PC-3 (cell line): ENCODE measurements at places on chromosomes 6 and 20. TPM values are rescaled to one million over a fixed set of nuclear protein-coding genes. Genes with fewer than 3 reads are reported as not detected.
A peak's percentile ranks its signal among the peaks of the same experiment; 100 is the strongest.

- no peaks in the 10 kb centered on the region for H3K27me3 ChIP-seq
- H3K4me3 ChIP-seq: no peak overlapping the region
- no peak overlapping the region for H3K27ac ChIP-seq
- no peak for DNase-seq
Measured at GRCh38 chr6:73011945-73012344, 213.4 kb downstream of the KHDC1L start.

DNA sequence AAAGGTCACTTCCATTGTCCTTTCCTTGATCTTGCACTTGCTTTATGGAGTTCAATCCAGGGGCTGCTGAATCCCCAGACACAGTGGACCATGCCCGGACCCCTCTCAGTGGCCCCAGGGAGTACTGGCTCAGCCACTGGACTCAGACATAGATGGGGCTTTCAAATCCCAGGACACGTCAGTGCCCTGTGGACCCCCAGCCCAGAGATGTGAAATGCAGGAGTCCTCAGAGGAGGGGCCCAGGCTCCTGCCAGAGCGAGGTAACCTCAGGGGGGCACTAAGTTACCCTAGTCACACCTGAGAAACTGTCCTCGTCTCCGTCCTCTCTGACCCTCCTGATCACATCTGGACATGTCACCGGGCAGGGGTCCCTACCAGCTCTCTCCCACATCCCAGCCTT, 18.7 kb upstream of the APMAP start:
- no peaks in the 10 kb centered on the region for H3K36me3 ChIP-seq
- no peaks in the 10 kb centered on the region for H3K27me3 ChIP-seq
- no peaks in the 10 kb centered on the region for H3K4me1 ChIP-seq
- H3K4me3 ChIP-seq: no peak overlapping the region
- no peak overlapping the region for H3K27ac ChIP-seq

GRCh38 chr20:57695012-57695411, 14.8 kb downstream of the PMEPA1 start:
- DNase-seq: peak; percentile 99
- H3K4me3 ChIP-seq: no peak overlapping the region
- peaks cover 13% of the 10 kb centered on the region for H3K36me3 ChIP-seq
- peaks cover 87% of the 10 kb centered on the region for H3K4me1 ChIP-seq
- H3K27ac ChIP-seq: peak overlapping the region; percentile 90

DNA sequence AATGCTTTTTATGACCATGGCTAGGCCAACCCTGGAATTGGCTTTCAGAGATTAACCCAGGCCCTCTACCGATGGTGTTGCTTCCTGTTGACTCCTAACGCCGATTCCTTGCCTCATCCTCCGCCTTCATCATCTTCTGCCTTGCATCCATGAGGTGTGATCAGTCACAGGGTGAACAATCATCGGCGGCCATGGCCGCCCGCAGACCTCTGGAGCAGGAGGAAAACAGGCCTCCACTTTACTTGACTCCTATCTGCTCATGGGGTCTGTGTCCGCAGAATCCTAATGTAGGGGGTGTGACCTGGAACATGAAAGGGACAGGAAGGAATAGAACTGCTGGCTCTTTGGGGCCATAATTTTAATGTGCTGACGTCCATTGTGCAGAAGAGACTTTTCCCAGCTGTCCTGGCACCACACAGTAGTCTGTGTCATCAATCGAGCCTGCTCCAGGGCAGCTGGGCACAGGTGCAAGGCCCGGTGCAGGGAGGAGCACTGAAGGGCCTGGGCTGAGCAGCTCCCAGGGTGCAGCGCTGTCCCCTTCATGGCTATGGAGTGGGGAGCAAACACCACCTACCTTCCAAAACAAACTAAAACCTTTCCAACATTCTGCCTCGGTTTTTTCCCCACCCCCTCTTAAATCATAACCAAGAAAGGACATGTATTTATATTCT, 8.0 kb downstream of the SLC22A3 start:
- DNase-seq: no peak
- no peak overlapping the region for H3K4me3 ChIP-seq
- H3K27ac ChIP-seq: no peak overlapping the region
- H3K27me3 ChIP-seq: no peaks in the 10 kb centered on the region
- H3K36me3 ChIP-seq: no peaks in the 10 kb centered on the region

GRCh38 chr6:73656531-73657145, 2.8 kb upstream of the SLC17A5 start:
- peak overlapping the region; percentile 76 for H3K27ac ChIP-seq
- DNase-seq: peak; percentile 71
- no peaks in the 10 kb centered on the region for H3K36me3 ChIP-seq
- H3K4me3 ChIP-seq: 0 out of 2 replicates have a peak overlapping the region, but pooled peaks have one; percentile 4

GRCh38 chr20:17470521-17470920, 60.7 kb downstream of the BFSP1 start:
- peaks cover 54% of the 10 kb centered on the region for H3K27me3 ChIP-seq
- no peaks in the 10 kb centered on the region for H3K4me1 ChIP-seq
- no peak overlapping the region for H3K27ac ChIP-seq

The BCL2L1 gene
- 260 and 277 TPM in 2 replicates for total RNA-seq

DNA sequence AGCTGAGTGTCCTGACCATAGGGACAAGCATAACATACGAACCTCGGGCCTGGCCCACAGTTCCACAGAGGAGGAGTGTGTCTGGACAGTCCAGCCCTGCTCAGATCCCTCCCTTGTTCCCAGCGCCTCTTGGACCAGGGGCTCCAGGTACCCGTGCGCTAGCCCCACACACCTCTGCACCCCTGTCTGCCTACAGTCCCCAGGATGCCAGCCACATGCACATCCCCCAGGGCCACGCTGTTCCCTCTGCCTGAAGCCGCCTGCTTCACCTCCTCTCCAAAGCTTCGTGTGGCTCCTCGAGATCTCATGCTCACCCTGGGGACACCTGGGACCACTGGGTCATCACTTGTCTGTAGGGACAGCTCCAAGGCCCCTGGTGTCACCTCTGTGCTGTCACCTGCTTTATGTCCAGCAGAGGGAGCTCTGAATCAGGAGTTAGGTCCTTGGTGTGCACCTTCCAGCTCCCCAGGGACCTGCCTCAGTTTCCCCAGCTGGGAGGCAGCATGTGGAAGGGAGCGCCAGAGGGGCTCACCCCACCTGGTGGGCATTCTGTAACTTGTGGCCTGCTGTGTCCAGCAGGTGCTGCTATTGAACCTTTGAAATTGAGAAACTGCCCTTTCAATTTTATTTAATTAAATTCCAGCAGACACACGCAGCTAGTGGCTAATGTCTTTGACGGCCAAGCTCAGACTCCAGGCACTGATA, 7.3 kb upstream of the YTHDF1 start:
- H3K27ac ChIP-seq: no peak overlapping the region
- DNase-seq: peak; percentile 61
- H3K4me3 ChIP-seq: no peak overlapping the region
- no peaks in the 10 kb centered on the region for H3K36me3 ChIP-seq
- H3K4me1 ChIP-seq: peaks cover 9% of the 10 kb centered on the region; the same call in 1 of the 2 replicates

DNA sequence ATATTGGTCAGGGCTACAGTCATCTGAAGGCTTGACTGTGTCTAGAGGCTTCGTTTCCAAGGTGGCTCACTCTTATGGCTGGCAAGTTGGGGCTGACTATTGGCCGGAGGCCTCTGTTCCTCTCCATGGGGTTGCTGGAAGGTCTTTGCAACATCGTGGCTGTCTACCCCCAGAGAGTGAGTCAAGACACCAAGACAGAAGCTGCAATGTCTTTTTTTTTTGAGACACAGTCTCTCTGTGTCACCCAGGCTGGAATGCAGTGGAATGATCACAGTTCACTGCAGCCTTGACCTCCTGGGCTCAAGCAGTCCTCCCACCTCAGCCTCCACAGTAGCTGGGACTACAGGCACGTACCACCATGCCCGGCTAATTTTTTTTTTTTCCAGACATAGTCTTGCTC, 29.4 kb upstream of the KIF3B start:
- no peak overlapping the region for H3K4me3 ChIP-seq
- no peak overlapping the region for H3K27ac ChIP-seq
- no peaks in the 10 kb centered on the region for H3K27me3 ChIP-seq
- H3K36me3 ChIP-seq: no peaks in the 10 kb centered on the region

- DNase-seq: peak; percentile 33
- peaks cover 12% of the 10 kb centered on the region; the same call in 1 of the 2 replicates for H3K4me1 ChIP-seq
- no peak overlapping the region for H3K27ac ChIP-seq
Measured at GRCh38 chr6:25250878-25251277, 28.3 kb upstream of the CARMIL1 start.

- no peaks in the 10 kb centered on the region for H3K36me3 ChIP-seq
- no peak overlapping the region for H3K27ac ChIP-seq
- DNase-seq: no peak
- peaks cover 62% of the 10 kb centered on the region for H3K4me1 ChIP-seq
- no peak overlapping the region for H3K4me3 ChIP-seq
Measured at GRCh38 chr6:134424798-134425170, 106.9 kb upstream of the SGK1 start.

DNA sequence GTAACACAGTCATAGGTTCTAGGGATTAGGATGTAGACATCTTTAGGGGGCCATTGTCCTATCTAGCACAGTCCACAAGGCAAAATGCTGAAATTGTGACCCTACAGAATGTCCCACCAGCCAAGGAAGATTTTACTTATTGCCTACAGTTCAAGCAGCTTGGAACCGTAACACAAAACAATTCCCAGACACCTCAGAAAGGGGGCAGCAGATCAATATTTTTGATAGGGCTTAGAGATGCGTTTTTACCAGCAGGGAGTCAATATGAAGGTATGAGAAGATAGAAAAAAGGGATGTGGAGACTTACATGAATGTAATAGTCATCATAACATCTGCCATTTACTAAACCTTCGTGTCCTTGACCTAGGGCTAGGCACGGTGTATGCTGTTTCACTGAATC, 81.0 kb downstream of the TMEM170B start:
- H3K27me3 ChIP-seq: no peaks in the 10 kb centered on the region
- no peaks in the 10 kb centered on the region for H3K36me3 ChIP-seq
- peak; percentile 56 for DNase-seq
- H3K4me1 ChIP-seq: peaks cover 25% of the 10 kb centered on the region
- H3K27ac ChIP-seq: no peak overlapping the region

DNA sequence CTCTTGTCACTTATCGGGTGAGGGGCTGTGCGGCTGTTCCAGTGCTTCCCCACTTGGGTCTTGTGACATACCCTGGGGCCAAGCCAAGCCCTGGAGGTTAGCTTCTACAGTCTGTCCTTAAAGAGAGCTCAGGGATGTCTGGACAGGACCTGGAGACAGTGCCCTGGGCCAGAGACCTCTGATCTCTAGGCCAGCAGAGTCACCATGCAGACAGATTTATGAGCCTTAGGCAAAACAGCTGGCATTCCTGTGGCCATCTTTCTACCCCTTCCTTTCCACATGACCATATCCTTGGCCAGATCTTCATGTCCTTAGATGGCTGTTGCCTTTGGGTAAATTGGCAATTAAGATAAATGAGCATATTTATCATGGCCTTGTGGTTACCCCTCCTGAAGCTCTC, 678.6 kb downstream of the MAFB start:
- H3K4me3 ChIP-seq: no peak overlapping the region
- H3K36me3 ChIP-seq: no peaks in the 10 kb centered on the region
- H3K27ac ChIP-seq: no peak overlapping the region
- DNase-seq: no peak
- H3K27me3 ChIP-seq: no peaks in the 10 kb centered on the region

The AKAP7 gene
- total RNA-seq: 3.6 and 7.4 TPM in 2 replicates

DNA sequence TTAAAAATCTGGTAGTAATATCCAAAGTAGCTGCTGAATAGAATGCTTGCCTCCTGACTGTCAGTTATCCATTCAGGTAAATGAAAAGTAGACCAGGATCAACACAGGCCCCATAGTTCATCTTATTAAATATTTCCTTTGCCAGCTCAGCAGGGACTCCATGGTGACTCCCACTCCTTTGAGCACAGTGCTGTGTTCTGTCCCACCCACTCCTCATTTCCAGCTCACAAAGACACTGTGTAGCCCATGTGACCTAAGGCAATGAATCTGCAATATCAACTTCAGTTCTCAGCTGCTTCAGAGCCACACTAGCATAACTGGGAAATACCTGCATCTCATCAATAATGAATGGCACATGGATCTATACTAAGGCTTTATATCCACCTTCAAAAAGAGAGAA, 189.5 kb upstream of the MANEA start:
- no peaks in the 10 kb centered on the region for H3K27me3 ChIP-seq
- H3K4me1 ChIP-seq: no peaks in the 10 kb centered on the region
- DNase-seq: no peak
- H3K27ac ChIP-seq: no peak overlapping the region

The PSMB9 gene
- 0.40 and 1.5 TPM in 2 replicates for total RNA-seq

DNA sequence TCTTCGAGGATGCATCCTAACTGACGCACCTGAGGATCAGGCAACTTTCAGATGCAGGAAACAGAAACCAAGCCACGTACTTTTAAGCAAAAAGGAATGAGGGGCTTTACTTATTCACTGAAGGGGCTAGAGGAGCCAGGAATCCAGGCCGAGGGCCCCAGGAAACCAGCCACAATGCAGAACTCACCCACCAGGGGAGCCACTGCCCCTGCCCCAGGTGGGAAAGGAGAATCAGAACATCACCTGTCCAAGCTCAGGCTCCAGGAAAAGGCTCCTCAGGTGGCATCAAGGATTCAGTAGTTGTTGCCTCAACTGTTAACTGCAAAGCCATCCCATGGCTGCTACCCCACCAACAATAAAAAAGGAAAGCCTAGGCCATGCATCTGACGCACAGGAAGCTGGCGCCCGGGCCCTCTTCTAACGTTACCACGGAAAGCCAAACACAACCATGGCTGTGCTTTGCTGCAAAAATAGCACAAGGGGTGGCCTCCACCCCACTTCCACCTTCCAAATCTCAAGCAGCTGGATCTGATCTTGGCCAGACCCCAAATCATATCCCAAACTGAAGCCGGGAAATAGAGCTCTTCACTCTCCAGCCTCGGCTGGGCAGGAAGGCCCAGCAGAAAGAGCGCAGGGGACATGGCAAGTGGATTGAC, 121.0 kb downstream of the PREX1 start:
- no peaks in the 10 kb centered on the region for H3K27me3 ChIP-seq
- no peak for DNase-seq

- no peak for DNase-seq
- H3K36me3 ChIP-seq: no peaks in the 10 kb centered on the region
- no peaks in the 10 kb centered on the region for H3K27me3 ChIP-seq
- peaks cover 8% of the 10 kb centered on the region for H3K4me1 ChIP-seq
- H3K4me3 ChIP-seq: no peak overlapping the region
Measured at GRCh38 chr6:11353921-11354389, 121.5 kb upstream of the NEDD9 start.

GRCh38 chr6:142954844-142955243, 9.9 kb upstream of the HIVEP2 start:
- no peaks in the 10 kb centered on the region for H3K4me1 ChIP-seq
- H3K4me3 ChIP-seq: no peak overlapping the region
- no peak overlapping the region for H3K27ac ChIP-seq
- no peaks in the 10 kb centered on the region for H3K27me3 ChIP-seq
- H3K36me3 ChIP-seq: no peaks in the 10 kb centered on the region

The GSTA3 gene
- not detected in 2 replicates for total RNA-seq

DNA sequence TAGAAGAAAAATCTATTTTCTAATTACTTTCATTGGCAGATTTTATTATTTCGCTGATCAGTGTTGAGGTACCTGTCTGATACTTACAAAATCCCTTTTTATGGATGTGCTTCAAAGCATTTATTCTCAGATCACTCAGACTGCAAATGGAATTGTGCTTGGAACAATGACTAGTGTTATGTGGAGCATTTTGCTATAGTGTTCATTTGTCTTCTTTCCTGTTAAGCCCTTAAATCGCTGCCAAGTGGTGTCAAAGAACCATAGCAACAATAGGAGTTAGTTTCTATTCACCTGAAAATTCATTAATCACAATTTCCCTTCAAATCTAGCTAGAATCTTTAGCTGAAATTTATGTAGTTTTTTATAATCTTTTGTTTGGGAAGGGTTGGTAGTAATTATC, 29.8 kb downstream of the SMPDL3A start:
- no peaks in the 10 kb centered on the region for H3K4me1 ChIP-seq
- H3K36me3 ChIP-seq: no peaks in the 10 kb centered on the region
- no peaks in the 10 kb centered on the region for H3K27me3 ChIP-seq
- no peak for DNase-seq
- H3K27ac ChIP-seq: no peak overlapping the region
